ENCODE measurements at places on chromosomes 1 and 21.

GRCh38 chr1:156803086-156803851 is 13.4 kb downstream of the SH2D2A start:
- DNase-seq: no peak

DNA sequence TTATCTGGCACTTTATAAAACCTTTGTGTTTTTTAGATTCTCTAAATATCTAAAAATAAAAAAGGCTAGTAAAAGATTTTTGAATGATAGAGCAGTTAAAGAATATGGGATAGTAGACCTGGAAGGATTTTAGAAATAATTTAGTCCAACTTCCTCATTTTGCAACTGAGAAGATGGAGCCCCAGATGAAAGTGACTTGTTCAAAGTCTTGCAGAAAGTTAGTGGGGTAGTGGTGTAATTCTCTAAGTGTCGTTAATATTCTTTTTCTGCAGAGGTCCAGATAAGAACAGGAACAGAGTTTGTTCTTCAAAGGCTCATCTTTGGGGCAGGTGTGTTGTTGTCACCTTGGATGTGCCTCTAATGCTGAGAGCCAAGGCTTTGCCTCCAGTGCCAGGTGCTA is 159.5 kb downstream of the DISC1 start:
- no peak for DNase-seq

DNA sequence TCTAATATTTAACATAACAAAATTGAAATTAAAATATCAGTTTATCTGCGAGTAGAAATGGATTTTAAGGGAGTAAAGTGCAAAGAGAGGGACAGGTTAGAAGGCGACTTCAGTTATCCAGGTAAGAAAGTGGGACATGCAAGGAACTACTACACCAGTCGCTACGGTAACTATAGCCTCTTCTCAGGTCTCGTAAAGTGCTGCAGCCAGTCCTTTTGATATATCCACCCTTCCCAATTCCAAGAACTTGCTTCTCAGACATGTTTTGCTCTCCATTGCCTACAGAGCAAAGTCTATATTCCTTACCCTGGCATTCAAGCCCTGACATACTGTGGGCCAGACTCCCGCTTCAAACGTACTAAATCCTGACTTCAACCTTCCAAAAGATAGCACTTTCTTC is 2.5 kb downstream of the COA7 start:
- DNase-seq: no peak

- no peak for DNase-seq
Measured at GRCh38 chr1:16971341-16972188, 8.9 kb downstream of the MFAP2 start.

DNA sequence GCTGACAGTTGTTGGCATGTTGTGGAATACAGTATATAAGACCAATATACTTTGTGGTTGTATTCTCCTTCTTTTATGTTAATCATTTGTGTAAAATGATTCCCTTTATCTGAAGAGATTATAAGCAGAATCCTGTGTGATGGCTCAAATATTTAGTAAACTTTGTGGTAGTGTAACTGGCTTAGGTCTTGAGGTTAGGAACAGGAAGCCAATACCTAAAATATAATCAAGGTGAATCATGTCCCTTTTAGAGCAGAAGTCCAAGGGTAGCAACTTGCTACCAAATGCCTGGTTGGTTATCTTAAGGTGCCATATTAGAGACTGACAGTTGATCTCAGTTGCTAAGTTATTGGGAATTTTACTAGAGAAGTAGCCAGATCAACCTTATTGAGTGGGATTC is 398.5 kb upstream of the ADAMTS5 start:
- DNase-seq: no peak

- DNase-seq: no peak
Measured at GRCh38 chr21:37398697-37399096, 32.1 kb downstream of the DYRK1A start.

- DNase-seq: no peak
Measured at GRCh38 chr1:48005253-48006117, 8.3 kb upstream of the TRABD2B start.

GRCh38 chr1:230821346-230821745 is 47.0 kb downstream of the C1orf198 start:
- DNase-seq: no peak

GRCh38 chr1:62175568-62176179 is 19.0 kb upstream of the L1TD1 start:
- no peak for DNase-seq

DNA sequence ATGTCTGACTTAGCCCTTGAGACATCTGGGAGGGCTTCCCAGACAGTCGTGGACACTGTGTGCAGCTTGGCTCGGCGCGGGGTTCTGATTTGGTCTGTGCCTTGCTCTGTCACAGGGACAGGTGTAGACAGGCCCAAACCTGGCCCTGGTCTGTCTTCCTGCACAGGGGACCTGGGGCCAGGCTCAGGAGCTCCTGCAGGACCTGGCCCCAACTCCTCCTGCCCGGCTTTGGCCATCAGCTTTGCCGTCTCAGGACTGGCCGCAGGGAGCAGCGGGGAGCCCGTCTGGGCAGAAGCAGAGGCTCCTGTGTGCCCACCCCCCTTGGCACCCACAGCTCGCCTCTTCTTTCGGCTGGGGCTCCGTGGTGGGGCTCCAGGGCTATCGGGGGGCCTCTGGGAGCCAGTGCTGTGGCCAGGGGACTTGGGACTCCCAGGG is 1.7 kb downstream of the PERM1 start:
- no peak for DNase-seq

DNA sequence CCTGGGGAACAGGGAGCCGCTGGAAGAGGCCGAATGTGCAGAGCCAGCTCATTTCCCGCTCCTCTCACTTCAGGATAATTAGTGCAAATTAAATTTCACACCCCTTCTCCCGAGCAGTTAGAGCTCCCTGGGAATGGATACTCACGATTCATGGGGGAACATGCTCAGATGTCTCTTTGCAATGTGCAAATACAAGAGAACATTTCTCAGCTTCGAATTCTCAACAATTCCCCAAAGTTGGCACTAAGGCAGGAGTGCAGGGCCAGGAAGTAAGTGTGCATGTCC is 54.9 kb downstream of the CAMK2N1 start:
- DNase-seq: no peak

Data from stimulated activated CD4-positive, alpha-beta T cell treated with anti-CD3 and anti-CD28 coated beads, Interleukin-15, amount 100 ng/mL, for 1 hour (primary cell).